ENCODE measurements at places on chromosomes 13 and 19. TPM values are rescaled to one million over a fixed set of nuclear protein-coding genes. Genes with fewer than 3 reads are reported as not detected.

Gene ZNF429
- 5.2 TPM for polyA plus RNA-seq

Gene ZNF382
- 0.57 TPM for polyA plus RNA-seq

Gene CCNE1
- polyA plus RNA-seq, result 11.2 TPM

Gene TEX101
- polyA plus RNA-seq, result not detected

Gene ADAMTS10
- polyA plus RNA-seq, result not detected

Gene C3
- polyA plus RNA-seq, result 14.8 TPM

Gene ATXN8OS
- polyA plus RNA-seq, result not detected

Gene KCNC3
- 0.08 TPM for polyA plus RNA-seq

Gene SIGLEC8
- polyA plus RNA-seq, result not detected

Gene ZNF43
- 3.3 TPM for polyA plus RNA-seq

Gene LRG1
- 3.5 TPM for polyA plus RNA-seq

Gene ATP4B
- not detected for polyA plus RNA-seq

Gene NCAN
- polyA plus RNA-seq, result not detected

Gene ACER1
- polyA plus RNA-seq, result 0.66 TPM

Gene NLRP5
- not detected for polyA plus RNA-seq

Gene LYL1
- 0.07 TPM for polyA plus RNA-seq

Gene KLF1
- not detected for polyA plus RNA-seq

Gene CLIP3
- 0.76 TPM for polyA plus RNA-seq

Gene COL5A3
- polyA plus RNA-seq, result 0.67 TPM

Gene TMED1
- polyA plus RNA-seq, result 24.8 TPM

Gene PRODH2
- polyA plus RNA-seq, result not detected

Gene SBNO2
- 13.1 TPM for polyA plus RNA-seq

Gene KCNN4
- polyA plus RNA-seq, result 10.5 TPM

Gene TPRX1
- polyA plus RNA-seq, result not detected

Gene APOC4
- not detected for polyA plus RNA-seq

Gene LYPD5
- polyA plus RNA-seq, result 8.8 TPM

Gene ZNF561
- 38.2 TPM for polyA plus RNA-seq

Gene TBC1D17
- polyA plus RNA-seq, result 25.6 TPM

Gene CCDC70
- polyA plus RNA-seq, result not detected

Gene KIR2DL3
- polyA plus RNA-seq, result not detected
